Suppressor macrophage treated with lipopolysaccharide for 4 hours (primary cell): ENCODE measurements at places on chromosomes 5 and 9.
A peak's percentile ranks its signal among the peaks of the same experiment; 100 is the strongest.

DNA sequence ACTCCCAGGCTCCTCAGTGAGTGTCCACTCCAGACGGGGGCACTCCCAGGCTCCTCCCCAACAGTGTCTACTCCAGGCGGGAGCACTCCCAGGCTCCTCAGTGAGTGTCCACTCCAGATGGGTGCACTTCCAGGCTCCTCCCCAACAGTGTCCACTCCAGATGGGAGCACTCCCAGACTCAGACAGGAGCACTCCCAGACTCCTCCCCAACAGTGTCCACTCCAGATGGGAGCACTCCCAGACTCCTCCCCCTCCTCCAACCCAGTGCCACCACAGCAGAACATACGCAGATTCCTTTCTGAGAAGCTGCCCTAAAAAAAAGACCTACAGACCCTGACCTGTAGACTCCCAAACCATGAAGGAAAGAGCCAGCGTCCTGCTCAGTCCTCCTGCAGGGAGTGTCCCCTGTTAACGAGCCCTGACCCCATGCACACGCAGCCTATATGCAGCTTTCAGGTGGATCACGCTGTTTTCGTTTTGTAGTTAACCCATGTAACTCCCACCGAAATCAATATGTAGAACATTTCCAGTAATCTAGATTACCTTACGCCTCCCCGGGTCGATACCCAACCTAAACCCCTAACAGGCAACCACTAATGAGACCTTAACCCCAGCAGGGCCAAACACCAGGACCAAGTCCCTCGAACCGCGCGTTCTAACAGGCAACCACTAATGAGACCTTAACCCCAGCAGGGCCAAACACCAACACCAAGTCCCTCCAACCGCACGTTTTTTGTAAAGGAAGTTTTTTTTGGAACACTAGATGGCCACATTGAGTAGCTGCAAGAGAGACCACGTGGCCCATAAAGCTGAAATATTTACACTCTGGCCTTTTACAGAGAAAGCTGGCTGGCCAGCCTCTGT, 15.7 kb downstream of the PNPLA7 start:
- peak; percentile 59 for DNase-seq

- no peak for DNase-seq
Observed at GRCh38 chr5:196350-196749, 5.1 kb downstream of the LRRC14B start.

DNA sequence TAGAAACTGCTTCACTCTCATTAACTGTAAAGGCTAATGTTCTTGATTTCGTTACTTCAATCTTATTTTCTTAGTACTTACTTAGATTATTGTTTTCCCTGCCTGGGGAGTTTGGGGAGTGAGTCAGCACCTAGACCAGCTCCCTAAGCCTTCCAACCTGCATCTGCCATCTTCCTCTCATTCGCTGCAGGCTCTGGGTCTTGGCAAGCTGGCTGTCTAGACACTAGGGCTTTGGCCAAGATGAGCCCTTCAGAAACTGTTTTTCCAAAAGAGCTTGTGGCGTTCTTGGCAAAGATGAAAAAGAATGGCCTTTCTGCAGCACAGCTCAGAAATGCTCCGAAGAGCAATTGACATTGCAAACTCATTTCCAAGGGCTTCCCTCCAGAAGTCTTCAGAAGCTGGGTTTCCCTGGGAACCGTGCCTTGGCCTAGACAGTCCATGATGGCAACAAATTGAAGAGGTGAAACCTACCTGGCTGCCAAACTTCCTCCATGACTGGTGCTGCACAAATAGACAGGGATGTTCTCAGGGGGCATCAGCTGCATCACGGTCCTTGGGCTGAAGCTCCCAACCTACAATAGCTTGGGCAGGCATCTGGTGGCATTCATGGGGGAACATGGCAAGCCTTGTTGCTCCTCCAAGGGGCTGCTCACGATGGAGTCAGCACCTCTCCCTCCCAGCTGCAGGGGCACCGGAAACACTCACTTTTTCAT, 76.6 kb downstream of the NSUN2 start:
- DNase-seq = no peak

DNA sequence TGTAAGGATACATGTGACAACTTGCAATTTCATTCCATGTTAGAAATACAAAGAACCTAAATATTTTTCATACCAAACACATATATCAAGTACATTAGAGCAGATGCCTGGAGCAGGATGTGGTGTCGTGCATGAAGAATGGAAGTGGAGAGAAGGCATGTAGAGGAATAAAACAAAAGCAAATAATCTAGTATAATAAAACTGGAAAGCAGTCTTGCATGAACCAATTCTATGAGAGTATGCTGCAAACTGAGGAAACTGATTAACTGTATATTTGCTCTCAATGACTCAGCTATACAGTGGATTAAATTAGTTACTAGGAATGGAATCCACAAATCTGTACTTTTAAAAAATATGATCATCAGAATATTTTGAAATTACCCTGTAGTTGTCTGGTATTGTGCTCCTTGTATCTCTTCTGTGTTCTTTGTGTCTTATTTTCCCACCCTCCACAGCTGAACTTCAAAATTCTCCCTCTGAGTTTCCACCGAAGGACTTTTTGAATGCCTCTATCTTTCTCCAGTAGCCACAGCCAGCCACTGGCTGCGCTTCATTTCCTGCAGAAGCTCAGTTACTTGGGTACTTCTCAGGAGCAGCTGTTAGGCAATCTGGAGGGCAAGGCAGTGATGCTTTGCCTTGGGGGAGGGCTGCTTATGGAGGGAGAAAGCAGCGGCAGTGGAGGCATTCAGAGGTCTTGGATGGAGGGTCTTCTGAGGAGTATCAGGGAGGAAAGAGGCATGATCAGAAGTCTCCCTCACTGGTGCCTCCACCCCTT, 608.0 kb downstream of the BRINP1 start:
- no peak for DNase-seq

- no peak for DNase-seq
Observed at GRCh38 chr5:36946101-36946500, 69.5 kb downstream of the NIPBL start.

GRCh38 chr5:154811239-154811638, 39.2 kb downstream of the FAXDC2 start:
- no peak for DNase-seq
